H54 (cell line): ENCODE measurements at places on chromosomes 5 and 9.

- DNase-seq: no peak
These were observed 13.9 kb upstream of the HAND1 start for GRCh38 chr5:154491941-154492340.

GRCh38 chr5:72698481-72698880, 118.0 kb upstream of the TNPO1 start:
- DNase-seq: no peak

- DNase-seq: no peak
These were observed 168.3 kb upstream of the OTULINL start for GRCh38 chr5:14413331-14413750.

DNA sequence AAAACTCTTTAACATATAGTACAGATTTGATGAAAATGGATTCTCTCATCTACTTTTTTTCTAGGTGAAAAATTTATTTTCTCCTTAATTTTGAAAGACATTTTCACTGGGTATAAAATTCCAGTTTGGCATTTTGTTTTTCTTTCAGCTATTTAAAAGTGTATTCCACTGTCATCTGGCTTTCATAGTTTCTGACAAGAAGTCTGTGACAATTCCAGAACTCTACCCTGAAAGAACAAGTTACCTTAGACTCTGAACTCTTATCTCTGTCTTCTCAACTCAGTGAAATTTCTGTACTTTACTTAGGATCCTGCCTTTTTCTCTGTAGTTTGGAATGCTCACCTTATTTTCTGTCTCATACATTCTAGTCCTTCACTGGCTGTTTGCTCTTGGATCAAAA, 161.7 kb downstream of the RANBP17 start:
- DNase-seq: peak; percentile 0

DNA sequence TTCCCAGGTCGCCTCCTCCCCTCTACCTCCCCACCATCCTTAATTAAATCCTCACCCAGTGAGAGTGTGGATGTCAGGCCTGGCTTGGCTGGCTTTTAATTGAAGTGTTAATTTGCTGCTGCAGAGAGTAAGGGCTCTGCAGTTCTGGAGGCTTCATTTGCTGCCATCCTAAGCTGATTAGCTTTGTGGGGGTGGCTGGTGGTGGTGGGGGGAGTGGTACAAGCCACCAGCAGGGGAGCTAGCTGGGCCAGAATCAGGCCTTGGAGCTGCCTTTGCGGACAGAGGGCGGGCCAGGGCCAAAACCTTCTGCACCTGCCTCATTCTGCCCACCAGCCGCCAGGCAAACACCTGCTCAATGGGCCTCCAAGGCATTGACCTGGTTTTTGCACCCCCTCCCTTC, 26.8 kb upstream of the TIFAB start:
- DNase-seq: no peak

- no peak for DNase-seq
These were observed 35.6 kb downstream of the ATPSCKMT start for GRCh38 chr5:10214041-10214440.

- DNase-seq: peak; percentile 50
These were observed 1.6 kb downstream of the CFAP95 start for GRCh38 chr9:69822116-69822750.

DNA sequence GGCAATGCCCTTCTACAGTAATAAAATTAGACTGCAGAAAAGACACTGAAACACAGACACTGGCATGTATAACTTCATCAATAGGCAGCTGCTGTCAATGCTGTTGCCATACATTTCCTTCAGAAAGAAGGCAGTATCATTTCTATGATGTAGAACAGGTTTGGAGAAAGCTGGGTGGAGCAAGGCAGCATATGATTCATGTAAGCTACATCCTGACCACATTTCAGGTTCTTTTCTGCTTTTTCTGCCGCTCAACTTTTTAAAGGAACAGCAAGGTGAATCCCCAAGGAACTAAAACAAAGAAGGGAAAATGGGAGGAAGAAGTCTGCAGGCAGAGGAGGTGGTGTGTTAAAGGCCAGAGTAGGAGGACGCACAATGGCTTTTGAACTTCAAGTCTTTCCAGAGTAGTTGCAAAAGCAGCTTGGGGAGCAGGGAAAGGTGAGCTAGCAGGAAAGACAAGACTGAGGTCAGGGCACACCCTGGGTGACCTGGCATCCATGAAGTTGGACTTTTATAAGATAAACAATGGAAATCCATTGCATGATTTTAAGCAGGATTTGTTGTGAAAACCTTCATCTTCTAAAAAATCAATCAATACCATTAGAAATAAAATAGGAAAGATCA, 142.1 kb downstream of the MED10 start:
- no peak for DNase-seq

GRCh38 chr5:107538331-107538730, 132.4 kb downstream of the EFNA5 start:
- DNase-seq: no peak
